ENCODE measurements at places on chromosomes 13 and 19.

GRCh38 chr13:78121459-78122348 is 203.1 kb upstream of the EDNRB start:
- DNase-seq: peak; percentile 27

GRCh38 chr13:83953916-83954315 is 71.6 kb upstream of the SLITRK1 start:
- no peak for DNase-seq

DNA sequence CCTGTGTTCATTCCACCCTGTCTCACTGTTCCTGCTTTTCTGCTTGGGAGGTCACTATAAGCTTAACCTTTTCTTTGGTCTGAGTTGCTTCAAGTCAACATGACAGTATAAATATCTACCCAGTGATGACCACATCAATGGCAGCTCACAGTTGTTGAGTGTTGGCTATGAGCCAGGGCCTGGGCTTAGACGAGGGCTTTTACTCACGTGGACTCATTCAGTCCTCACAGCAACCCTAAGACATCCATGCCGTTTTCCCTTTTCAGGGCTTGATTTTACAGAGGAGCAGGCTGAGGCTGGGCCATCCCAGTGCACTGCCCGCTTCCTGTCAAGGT is 10.2 kb upstream of the CCDC97 start:
- no peak for DNase-seq

DNA sequence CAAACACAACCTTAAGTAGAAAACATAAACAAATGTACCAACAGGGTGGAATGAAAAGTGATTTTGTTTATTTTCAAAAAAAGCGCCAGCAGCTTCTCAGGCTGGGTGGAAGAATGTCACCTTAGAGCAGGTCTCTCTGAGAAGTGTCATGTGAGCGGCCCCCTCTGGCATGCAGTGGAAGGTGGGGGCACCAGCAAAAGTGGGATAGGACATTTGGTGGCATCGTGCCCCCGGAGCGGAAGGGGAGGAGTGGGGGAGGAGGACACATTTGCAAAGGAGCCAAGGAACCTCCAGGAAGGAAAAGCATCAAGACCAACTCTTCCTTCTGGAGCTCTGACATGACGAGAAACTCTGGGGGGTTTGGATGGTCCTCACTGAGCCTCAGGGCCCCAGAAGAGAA is 635.3 kb downstream of the UQCRFS1 start:
- DNase-seq: no peak

GRCh38 chr19:51729781-51730180 is 6.0 kb upstream of the HAS1 start:
- DNase-seq: no peak

GRCh38 chr19:44757735-44758505 is 9.4 kb downstream of the BCL3 start:
- peak; percentile 76 for DNase-seq
